Kidney tubule cell (primary cell): ENCODE measurements at places on chromosomes 7 and 10.
A peak's percentile ranks its signal among the peaks of the same experiment; 100 is the strongest.

- peak; percentile 7 for DNase-seq
Measured at GRCh38 chr7:139004321-139005090, 23.3 kb upstream of the KIAA1549 start.

GRCh38 chr7:29555061-29555460, 8.6 kb upstream of the PRR15 start:
- DNase-seq, result no peak

DNA sequence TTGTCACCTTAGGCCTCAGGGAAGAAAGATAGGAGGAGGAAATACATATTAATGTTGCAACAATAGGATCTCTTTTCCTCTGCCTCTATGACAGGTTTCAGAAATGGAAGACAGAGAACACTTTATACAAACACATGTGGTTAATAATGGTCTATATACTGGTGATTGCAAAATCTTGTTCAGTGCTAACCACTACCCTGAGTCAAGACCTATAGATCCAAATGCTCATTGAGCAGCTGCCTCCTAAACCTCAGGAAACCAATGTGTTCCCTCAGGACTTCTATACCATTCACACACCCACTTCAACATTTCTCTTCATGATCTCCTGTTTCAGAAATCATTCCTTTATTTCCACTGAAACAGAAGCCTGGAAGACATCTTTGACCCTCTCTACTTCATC, 32.5 kb upstream of the VWDE start:
- no peak for DNase-seq

- DNase-seq, result peak; percentile 42
Measured at GRCh38 chr7:150408393-150409299, 29.5 kb downstream of the ZNF775 start.

- DNase-seq, result no peak
Measured at GRCh38 chr10:105644559-105644958, 1003.5 kb downstream of the SORCS3 start.
